DND-41 (cell line): ENCODE measurements at places on chromosomes 2 and 18.

DNA sequence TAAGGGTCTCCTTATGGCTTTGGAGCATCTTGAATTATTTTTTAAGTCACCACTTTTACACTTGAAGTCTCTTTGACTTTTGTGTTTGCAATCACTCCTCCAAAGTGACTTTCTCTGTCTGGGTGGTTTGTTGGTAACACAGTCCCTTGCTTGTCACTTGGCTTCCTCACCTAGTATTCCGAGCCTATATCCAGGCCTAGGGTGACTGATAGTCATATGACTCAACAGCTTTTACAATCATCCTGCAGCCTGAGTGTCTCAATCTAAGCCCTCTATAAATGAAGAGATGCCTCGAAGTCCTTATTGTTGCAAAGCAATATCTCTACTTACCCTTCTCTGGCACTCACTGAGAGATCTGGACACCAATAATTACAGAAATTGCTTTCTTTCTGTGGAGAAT is 53.9 kb upstream of the SETBP1 start:
- no peak overlapping the region for H3K27ac ChIP-seq
- no peaks in the 10 kb centered on the region for H3K36me3 ChIP-seq
- H3K4me3 ChIP-seq: no peak overlapping the region
- no peaks in the 10 kb centered on the region for H3K27me3 ChIP-seq
- DNase-seq: no peak

DNA sequence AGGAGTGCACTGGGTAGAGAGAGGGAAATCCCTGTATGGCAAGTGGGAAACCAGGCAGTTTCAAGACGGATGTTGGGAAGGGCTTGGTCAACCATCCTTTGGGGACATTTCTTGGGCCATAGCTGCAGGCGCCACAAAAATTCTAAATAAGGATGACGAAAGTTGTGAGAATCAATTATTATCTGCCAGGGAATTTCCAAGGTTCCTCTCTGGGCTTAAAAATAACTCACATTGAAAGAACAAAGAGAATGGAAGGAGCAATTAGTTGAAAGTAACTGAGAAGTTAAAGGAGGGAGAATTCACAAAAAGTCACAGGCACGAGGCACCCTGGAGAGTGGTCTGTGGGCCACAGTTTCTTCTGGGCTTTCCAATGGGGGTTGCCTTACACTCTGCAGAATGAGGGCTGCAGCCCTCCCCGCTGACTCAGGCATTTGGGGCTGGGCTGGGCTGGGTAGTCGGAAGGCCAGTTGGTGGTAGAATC is 195.7 kb downstream of the SMAD7 start:
- H3K4me1 ChIP-seq: no peaks in the 10 kb centered on the region
- DNase-seq: no peak
- no peak overlapping the region for H3K4me3 ChIP-seq

DNA sequence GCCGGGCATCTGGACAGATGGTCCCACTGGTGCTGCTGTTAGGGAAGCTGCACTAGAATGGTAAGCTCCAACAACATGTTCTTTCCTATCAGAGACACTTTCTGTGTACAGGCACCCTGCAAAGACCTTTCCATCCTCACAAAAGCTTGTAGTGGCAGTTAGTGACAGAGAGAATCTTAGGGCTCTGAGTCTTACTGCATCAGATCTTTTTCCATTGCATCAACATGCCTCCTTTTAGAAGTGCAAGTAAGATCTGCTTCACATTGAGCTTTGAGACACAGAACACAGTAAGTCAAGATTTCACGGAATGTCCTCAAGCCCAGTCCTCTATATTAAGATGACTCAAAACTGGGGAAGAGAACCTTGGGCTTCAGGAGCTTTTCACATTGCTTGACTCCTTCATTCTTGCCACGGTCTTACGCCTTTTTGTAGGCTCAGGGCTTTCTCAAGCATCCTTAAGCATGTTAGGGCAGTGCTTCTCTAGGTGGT is 52.6 kb downstream of the ARL4C start:
- peaks cover 63% of the 10 kb centered on the region for H3K4me1 ChIP-seq
- no peaks in the 10 kb centered on the region for H3K36me3 ChIP-seq
- peak overlapping the region; percentile 93 for H3K27ac ChIP-seq

GRCh38 chr2:1591978-1592907 is 152.1 kb downstream of the PXDN start:
- DNase-seq: no peak
- H3K27ac ChIP-seq: no peak overlapping the region
- no peaks in the 10 kb centered on the region for H3K27me3 ChIP-seq
- no peaks in the 10 kb centered on the region for H3K36me3 ChIP-seq
- no peak overlapping the region for H3K4me3 ChIP-seq
- no peaks in the 10 kb centered on the region for H3K4me1 ChIP-seq

GRCh38 chr2:228282376-228282775 is 100.9 kb upstream of the SPHKAP start:
- no peak for DNase-seq
- H3K4me3 ChIP-seq: no peak overlapping the region
- H3K36me3 ChIP-seq: no peaks in the 10 kb centered on the region
- no peak overlapping the region for H3K27ac ChIP-seq

DNA sequence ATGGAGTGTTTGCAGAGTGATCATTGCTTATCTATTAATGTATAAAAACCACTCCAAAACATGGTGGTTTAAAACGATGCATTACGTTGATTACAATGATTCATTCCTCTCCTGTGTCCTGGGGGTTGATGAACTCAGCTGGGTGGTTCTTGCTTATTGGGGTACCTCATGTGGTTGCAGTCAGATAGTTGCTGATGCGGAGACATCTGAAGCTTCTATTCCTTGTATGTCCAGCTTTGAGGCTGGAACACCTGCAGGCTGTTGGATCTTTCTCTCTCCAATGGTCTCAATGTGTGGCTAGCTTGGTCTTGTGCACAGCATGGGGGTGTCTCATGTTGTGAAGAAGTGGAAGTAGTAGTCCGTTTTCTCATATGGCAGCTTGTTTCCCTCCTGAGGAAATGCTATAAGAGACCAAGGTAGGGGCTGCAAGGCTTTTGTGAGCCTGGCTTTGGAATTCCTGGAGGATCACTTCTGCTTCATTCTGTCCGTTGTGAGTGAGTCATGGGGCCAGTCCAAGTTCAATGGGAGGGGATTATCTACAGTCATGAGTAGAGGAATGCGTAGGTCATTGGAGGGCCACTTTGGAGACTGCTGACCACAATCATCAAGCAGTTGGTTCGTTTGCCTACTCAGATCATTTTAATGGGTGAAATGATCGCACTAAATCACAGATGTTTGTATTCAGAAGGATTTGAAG is 601.0 kb downstream of the SLC4A3 start:
- no peaks in the 10 kb centered on the region for H3K27me3 ChIP-seq
- no peak overlapping the region for H3K4me3 ChIP-seq
- DNase-seq: no peak

DNA sequence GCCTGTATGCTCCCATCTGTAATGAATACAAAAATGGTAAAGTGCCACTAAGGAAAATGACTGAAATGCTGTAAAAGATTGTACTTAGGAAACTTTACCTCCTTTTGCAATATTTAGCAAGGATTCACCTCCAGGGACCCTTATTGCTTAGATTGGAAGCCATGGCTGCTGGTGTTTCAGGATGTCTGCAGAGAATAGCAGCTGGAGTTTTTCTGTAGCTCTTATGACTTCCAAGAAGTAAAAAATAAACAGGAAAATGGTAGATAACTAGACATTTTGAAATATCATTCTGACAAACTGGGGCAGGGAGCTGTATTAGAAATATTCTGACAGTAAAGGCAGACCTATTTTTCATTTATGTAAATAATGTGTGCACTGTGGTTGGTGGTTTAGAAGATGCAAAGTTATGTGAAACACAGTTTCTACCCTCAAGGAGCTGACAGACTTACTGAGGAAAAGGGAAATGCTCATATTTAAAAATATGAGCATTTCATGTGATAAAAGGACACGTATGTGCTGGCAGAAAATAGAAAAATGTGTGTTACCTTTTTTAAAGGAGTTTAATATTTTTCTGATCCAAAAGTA is 224.9 kb upstream of the BOD1L2 start:
- no peak overlapping the region for H3K27ac ChIP-seq
- no peak overlapping the region for H3K4me3 ChIP-seq
- no peaks in the 10 kb centered on the region for H3K36me3 ChIP-seq
- no peaks in the 10 kb centered on the region for H3K27me3 ChIP-seq

DNA sequence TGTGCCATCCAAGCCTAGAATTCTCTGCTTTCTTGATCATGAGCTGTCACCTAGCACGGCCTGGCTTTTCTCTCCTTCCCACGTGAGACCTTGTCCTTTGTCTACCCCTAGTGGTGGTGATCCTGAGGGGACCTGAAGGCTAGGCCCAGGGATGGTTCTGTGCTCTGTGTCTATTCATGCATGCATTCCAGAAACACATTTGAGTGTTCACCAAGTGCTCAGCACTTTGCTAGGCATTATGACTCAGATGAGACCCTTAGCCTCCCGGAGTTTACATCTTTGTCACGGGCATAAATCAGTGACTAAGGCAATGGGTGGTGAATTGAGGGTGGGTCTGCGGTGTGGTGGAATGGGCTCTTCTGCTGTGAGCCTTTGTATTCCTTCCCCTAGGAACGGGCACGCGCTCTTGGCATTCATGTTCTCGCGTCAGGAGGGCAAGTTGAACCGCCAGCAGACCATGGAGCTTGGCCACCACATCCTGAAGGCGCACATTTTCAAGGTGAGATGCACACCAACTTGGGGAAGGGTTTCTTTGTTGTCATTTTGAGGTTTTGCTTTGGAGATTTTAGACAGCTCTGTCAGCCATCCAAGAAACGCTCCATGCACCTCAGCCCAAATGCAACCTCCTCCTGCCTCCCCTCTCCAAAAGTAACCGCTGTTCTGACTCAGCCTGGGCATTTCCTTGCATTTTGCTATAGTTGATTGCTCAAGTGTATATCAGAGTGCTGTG is 100.9 kb downstream of the WDSUB1 start:
- no peaks in the 10 kb centered on the region for H3K4me1 ChIP-seq
- H3K4me3 ChIP-seq: no peak overlapping the region
- H3K27ac ChIP-seq: no peak overlapping the region
- DNase-seq: peak; percentile 31

- H3K36me3 ChIP-seq: no peaks in the 10 kb centered on the region
- H3K4me3 ChIP-seq: no peak overlapping the region
- DNase-seq: no peak
- no peak overlapping the region for H3K27ac ChIP-seq
- peaks cover 14% of the 10 kb centered on the region for H3K27me3 ChIP-seq
- peaks cover 12% of the 10 kb centered on the region; the same call in 1 of the 2 replicates for H3K4me1 ChIP-seq
These were observed 144.3 kb upstream of the SERTAD2 start for GRCh38 chr2:64797881-64798575.
